Fibroblast of upper back skin (primary cell): ENCODE measurements at places on chromosomes 7 and 10.

GRCh38 chr10:5659702-5660528 is 6.5 kb downstream of the ASB13 start:
- DNase-seq, result peak; percentile 53

- no peak for DNase-seq
Measured at GRCh38 chr10:71159892-71160291, 52.5 kb upstream of the UNC5B start.

DNA sequence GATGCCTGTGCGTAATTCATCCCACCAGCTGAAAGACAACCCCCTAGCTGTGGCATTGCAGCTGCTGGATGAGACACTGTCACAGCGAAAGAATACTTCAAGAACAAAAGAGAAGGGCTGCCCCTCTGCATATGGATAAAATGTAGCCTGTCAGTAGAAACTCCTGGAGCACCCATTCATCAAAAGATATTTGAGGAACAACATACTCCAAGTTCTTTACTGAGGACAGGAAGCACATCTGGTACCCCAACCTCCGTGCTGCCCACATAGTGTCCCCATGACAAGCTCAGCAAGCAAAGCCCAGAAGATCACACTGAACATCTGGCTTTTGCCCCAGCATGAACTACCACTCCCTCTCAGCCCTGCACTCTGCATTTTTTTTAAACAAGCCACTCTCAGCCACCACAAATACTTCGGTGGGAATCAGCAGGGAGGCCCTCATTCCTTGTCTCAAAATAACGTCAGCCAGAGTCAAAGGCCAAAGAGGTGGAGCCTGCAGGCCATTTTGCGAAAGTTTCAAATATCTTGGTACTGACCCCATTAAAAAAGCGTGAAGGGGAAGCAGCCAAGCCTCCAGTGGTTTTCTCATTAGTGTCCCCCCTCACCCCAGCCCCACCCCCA is 1.7 kb downstream of the CREB3L2 start:
- peak; percentile 94 for DNase-seq

DNA sequence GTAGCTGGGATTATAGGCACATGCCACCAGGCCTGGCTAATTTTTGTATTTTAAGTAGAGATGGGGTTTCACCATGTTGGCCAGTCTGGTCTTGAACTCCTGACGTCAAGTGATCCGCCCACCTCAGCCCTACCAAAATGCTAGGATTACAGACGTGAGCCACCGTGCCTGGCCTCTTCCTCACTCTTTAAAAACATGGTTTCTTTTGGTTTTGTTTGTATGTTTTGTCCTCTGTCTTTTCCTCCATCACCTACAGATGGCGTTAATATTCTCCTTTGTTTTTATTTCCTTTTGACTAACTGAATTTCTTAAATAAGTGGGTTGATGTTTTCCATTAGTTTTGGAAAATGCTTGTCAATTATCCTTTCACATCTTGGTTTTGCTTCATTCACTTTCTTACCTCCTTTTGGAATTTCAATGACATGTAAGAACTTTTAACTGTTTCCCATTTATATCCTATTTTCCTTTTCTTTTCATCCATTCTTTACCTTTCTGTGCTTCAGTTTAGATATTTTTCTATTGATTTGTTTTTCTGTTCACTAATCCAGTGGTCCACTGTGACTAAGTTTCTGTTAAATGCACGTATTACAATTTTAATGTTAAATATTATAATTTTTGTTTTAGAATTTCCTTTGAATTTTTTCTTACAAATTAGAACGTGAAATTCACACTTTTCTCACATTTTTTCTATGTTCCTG is 104.1 kb downstream of the ZNF467 start:
- DNase-seq, result peak; percentile 33

GRCh38 chr10:110013630-110014293 is 6.0 kb downstream of the ADD3 start:
- DNase-seq, result no peak

DNA sequence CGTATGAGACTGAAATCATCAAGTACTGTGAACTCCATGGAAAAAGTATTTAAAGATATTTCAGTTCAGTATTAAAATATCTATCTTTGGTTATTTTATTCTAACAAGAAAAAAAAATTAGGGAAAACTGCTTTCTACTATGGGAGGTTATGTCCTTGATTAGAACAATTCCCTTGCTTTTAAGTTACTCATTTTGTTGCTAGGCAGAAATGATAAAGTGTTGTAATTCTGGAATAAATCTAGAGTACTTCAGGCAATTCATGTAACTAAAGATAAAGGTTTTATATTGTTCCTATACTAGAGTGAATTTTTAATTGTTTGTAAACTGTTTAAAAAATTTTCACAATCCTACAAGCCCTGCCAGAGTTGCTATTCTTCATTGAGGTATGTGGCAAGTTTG is 92.0 kb downstream of the BBS9 start:
- DNase-seq, result no peak

- DNase-seq, result peak; percentile 26
Measured at GRCh38 chr7:107687656-107688055, 27.0 kb downstream of the SLC26A4 start.

- DNase-seq, result no peak
Measured at GRCh38 chr10:79351332-79351731, 4.1 kb downstream of the PPIF start.

DNA sequence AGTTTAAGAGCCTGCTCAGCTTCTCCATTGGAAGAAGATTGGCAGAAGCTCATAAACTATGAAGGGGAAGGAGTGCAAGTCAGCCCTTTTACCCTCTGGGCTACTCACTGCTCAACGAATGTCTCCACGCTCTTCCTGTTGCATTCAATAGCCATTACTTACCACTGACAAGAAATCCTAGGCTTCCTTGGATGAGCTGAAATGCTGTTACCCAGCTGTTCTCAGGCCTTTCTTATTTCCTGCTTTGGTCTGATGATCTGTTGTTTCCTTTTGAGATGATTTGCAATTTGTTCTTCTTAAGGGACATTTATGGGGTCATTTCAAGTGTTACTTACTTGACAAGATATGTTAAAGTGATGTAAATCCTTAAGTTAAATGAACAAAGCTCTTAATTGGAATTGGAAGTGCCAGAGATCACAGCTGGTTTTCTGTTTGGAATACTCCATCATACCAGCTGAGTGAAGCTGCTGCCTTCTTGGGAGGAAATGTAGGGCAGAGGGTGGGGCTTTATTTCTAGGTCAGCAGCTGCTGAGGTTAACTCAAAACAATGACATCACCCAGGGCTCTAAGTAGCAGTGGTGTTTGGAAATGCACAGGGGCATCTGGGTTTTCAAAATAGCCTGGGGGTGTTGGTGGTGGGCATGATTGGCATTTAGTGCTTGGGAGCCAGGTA is 170.0 kb downstream of the PRKCQ start:
- DNase-seq, result peak; percentile 23

- peak; percentile 47 for DNase-seq
Measured at GRCh38 chr10:22630234-22631174, 83.9 kb downstream of the PIP4K2A start.

DNA sequence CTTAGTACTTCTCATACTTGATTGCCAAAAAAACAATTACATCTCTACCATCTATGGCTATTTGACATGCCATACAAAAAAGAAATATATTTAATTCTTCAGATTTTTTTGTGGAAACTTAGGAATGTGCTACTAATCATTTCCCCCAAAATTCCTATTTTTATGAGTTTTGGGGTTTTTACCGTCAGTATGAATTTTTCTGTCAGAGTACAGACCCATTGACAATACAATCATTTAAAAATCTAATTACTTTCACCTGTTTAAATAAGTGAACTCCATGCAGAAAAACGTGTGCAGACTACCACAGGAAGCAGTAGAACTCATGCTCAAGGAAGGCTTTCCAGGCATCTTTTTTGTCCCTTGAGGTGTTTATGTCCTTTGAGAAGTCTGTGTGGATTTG is 48.8 kb upstream of the FOXP2 start:
- peak; percentile 48 for DNase-seq

- DNase-seq, result no peak
Measured at GRCh38 chr10:127398971-127399365, 150.1 kb upstream of the NPS start.

- DNase-seq, result no peak
Measured at GRCh38 chr7:141943846-141944245, 2.9 kb downstream of the CLEC5A start.

DNA sequence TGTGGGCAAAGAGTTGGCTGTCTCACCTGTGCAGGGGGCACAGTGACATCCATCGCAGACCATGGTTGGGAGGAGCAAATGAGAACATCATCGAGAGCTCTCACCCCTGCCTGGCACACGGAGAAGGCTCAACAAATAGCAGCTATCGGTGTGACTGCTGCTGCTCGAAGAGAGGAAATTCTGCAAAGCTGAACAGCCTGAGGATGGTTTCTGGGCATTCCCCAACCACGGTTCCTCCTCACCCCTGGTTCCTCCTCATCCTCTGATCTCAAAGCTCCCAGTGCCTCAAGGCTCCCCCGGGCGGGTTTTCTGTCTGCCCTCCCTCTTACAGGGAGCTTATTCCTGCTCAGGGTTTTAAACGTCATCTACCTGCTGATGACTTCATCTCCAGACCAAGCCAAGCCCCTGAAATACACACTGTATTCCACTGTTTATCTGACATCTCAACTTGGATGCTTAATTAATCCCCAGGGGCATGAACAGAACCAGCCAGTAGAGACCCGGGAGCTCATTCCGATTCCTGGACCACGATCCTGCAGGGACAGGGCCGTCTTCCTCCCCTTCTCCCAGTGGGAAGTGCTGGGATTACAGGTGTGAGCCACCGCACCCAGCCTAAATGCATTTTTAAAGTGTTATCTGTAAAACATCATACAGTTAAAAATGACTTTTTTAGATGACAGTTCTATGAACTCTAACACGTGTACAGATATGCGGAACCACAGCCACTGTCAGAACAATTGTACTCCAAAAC is 19.5 kb upstream of the NOM1 start:
- no peak for DNase-seq

- DNase-seq, result peak; percentile 54
Measured at GRCh38 chr10:77837248-77837924, 89.2 kb downstream of the DLG5 start.

DNA sequence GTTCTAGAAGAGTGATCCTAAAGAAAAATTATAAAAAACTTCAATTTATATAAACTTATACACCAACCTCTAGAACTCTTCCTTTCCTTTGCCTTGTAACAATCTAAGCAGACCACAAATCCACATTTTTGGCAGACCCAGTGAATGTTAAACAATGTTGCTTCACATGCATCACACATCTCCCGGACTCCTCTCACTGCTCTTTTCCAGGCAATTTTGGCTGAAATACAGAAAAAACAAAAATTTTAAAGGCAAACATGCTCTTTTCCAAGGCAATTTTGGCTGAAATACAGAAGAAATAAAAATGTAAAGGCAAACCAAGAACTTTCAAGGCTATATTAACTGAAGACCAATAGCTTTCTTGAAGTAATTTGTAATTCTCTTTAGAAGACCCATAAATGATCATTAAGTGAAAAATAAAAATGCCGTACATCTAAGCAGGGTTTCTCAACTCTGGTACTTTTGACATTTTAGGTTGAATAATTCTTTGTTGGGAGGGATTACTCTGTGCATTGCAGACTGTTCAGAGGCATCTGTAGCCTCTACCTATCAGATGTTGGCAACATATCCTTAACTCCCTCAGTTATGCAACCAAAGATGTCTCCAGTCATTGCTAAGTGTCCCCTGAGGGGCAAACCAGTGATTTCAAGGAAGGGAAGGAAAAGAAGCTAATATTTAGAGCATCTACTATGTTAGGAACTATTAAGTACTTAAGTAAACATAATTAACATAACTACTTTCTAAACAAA is 64.4 kb downstream of the NRBF2 start:
- peak; percentile 92 for DNase-seq

GRCh38 chr7:44678101-44678470 is 70.6 kb upstream of the ZMIZ2 start:
- peak; percentile 64 for DNase-seq

DNA sequence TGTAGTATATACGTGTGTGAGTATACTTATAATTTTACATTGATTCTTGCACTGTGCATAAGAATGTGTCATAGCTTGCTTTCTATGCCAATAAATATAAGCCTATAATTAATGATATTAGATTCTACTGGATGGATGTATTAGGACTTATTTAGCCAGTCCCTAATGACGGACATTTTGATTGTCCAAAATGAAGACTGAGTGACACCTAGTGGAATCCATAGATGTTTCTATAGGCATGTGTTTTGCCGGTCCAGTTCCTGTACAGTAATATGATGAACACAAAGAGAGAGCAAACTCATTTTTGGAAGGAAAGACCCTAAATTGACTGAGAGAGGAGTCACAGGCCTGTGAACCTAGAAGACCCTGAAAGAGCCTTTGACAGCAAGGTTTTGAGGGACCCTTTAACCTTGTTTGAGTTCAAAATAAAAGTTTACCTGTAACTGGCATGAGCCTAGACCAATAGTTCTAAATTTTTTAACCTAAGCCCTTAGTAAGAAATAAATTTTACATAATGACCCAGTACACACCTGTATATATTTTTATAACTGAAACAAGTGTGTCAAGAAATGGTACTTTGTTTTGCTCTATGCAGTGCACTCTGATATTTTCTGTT is 42.4 kb upstream of the AGBL3 start:
- DNase-seq, result no peak

GRCh38 chr10:49595003-49595712 is 15.0 kb upstream of the SLC18A3 start:
- no peak for DNase-seq

DNA sequence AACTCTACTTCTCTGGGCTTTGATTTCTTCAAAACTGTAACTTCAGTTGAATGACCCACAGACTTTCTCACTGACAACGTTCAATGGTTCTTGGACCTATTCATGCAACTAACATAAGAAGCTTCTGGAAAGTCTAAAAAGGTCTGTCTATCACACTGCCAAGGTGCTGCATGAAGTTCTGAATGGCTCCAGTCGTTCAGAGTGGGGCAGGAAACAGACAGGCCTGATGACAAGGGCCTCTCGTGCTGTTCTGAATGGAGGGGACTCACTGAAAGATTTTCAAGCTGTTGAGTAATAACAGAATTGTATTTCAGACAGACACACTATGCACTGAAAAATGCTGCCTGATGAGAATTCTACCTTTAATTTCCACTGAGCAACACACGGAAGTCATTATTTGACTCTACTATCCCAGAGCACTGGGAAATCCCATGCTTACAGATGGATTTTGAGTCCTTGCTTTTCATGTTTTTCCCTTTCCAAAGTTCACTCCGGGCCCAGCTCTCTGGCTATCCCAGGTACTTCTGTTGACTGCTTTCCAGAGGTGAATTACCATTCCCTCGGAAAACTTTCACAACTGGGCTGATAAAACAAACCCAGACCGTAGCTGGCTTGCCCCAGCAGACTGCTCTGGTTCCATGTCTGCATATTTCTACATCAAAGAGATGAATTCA is 204.9 kb upstream of the FRMD4A start:
- no peak for DNase-seq

DNA sequence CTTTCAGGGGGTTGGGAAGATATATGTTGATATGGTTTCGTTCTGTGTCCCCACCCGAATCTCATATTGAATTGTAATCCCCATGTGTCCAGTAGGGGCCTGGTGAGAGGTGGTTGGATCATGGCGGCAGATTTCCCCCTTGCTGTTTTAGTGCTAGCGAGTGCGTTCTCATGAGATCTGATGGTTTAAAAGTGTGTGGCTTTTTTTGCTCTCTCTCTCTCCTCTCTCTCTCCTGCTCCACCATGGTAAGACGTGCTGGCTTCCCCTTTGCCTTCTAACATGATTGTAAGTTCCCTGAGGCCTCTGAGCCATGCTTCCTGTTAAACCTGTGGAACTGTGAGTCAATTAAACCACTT is 68.4 kb upstream of the PDZD8 start:
- DNase-seq, result no peak

- DNase-seq, result peak; percentile 3
Measured at GRCh38 chr7:156473476-156474240, 166.9 kb upstream of the RNF32 start.
